ENCODE measurements at places on chromosomes 11 and 22.
A peak's percentile ranks its signal among the peaks of the same experiment; 100 is the strongest.

- no peak for DNase-seq
Measured at GRCh38 chr11:15123849-15124248, 9.1 kb downstream of the INSC start.

GRCh38 chr22:20080776-20081654 lies 974 bp downstream of the DGCR8 start:
- DNase-seq: no peak

DNA sequence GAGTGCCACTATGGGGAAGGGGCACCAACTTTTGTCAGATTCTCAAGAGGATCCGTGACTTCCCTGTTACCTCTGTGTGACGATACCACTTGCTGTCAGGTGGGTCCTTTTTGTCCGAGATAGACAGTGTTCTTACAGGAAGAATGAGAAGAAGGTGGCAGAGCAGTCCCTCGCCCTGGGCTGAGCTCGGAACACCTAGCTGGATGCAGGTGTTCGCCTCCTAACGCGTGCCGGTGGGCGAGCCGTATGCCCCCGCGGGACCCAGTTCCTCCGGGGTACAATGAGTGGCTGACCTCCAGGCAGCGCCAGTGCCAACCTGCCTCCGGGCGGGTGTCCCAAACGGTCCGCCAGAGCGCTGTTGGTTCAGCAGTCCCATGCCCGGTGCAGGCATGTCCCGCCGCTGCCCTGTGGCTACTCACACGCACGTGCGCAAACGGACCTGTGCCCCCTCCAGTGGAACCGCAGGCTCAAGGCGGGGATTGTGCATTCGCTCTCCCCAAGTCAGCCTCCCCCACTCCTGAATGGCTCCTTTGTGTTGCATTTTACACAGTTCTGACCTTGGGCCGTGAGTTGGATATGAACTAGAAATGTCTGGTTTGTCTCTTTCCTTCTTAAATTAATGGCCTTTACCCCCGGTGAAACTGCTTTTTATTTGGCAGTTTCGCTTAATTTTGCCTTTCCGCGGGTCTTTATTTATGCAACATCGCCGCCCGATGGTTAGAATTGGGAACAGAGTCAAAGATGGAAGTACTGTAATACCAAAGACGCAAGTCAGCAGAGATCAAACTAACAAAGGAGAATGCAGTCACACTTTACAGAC lies 1.1 kb upstream of the ABTB2 start:
- peak; percentile 85 for DNase-seq

GRCh38 chr11:64590763-64591221 lies at the start of gene SLC22A12:
Gene SLC22A12, plus strand, starts transcription at chr11:64591220. Its CDS starts 337 bp downstream, at chr11:64591557.
- peak; percentile 58 for DNase-seq

- DNase-seq: no peak
Measured at GRCh38 chr22:27695925-27696324, 105.6 kb downstream of the MN1 start.

- no peak for DNase-seq
Measured at GRCh38 chr11:40732132-40732531, 727.3 kb downstream of the LRRC4C start.

GRCh38 chr11:123523539-123523938 lies 93.5 kb downstream of the GRAMD1B start:
- no peak for DNase-seq

- DNase-seq: no peak
Measured at GRCh38 chr22:38607680-38608079, 37.7 kb upstream of the DMC1 start.

- peak; percentile 70 for DNase-seq
Measured at GRCh38 chr11:13207665-13208594, 69.7 kb upstream of the BMAL1 start.

- DNase-seq: peak; percentile 54
Measured at GRCh38 chr22:49321477-49322055, 506.1 kb downstream of the BRD1 start.

GRCh38 chr11:30543066-30543465 lies 43.1 kb downstream of the MPPED2 start:
- no peak for DNase-seq

DNA sequence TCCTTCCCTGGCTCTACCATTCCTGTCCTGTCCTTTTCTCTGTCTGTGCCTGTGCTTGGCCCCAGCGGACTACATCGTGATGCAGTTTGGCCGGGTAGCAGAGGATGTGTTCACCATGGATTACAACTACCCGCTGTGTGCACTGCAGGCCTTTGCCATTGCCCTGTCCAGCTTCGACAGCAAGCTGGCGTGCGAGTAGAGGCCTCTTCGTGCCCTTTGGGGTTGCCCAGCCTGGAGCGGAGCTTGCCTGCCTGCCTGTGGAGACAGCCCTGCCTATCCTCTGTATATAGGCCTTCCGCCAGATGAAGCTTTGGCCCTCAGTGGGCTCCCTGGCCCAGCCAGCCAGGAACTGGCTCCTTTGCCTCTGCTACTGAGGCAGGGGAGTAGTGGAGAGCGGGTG lies 20.4 kb downstream of the TUB start:
- no peak for DNase-seq

GRCh38 chr11:8018484-8019313 lies 31.6 kb downstream of the EIF3F start:
- DNase-seq: peak; percentile 71

- DNase-seq: no peak
Measured at GRCh38 chr22:41096841-41097240, 4.4 kb downstream of the EP300 start.

- no peak for DNase-seq
Measured at GRCh38 chr22:29524442-29525191, 28.9 kb downstream of the THOC5 start.

- DNase-seq: no peak
Measured at GRCh38 chr11:8477680-8478079, 116.3 kb downstream of the STK33 start.

DNA sequence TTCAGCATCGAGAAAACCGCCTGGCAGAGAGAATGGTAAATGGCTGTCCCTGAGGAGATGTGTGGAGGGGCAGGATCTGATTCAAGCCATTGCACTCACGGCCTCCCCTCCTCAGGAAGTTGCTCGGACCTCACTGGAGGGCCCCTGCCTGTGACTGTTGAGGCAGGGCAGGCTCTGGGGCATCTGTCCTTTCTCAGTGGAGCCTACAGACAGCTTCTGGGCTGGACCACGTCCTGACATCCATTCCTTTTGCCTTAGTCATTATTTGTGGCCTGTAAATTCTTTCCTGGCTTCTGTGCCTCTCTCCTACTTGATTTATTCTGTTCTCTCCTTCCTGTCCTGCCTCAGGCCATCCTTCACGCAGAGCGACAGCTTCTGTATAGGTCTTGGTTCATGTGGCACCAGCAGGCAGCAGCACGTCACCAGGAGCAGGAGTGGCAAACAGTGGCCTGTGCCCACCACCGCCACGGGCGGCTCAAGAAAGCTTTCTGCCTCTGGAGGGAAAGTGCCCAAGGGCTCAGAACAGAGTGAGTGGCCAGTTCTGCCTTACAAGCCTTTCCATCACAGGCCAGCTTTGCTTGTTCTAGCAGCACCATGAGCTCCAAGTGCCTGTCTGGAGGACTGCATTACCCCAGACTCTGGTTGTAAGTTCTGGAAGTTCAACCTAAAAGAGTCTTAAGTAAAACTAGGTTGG lies 59.6 kb downstream of the PISD start:
- no peak for DNase-seq

DNA sequence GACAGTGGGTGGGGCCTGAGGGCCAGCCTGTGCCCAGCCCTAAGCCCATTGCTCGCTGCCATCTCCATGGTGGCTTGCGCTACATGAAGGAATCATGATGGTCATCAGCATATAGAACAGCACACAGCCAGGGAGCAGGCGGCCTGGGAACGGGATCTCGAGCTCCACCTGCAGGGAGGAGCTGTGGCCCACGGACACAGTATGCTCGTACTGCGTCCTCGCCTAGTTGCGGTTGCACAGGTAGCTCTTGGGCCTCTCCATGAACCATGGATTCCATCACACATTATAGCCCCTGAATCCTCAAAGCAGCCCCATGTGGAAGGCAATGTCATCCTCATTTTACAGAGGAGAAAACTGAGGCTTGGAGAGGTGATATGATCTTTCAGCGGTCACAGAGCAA lies 15.1 kb downstream of the SEC14L4 start:
- no peak for DNase-seq

GRCh38 chr11:43901551-43901950 lies 20.9 kb downstream of the ALKBH3 start:
- no peak for DNase-seq

- no peak for DNase-seq
Measured at GRCh38 chr11:69424748-69425147, 56.7 kb upstream of the LINC01488 start.

- DNase-seq: no peak
Measured at GRCh38 chr11:87616511-87616910, 558.7 kb downstream of the RAB38 start.

- no peak for DNase-seq
Measured at GRCh38 chr11:19992162-19992561, 168.1 kb downstream of the DBX1 start.

DNA sequence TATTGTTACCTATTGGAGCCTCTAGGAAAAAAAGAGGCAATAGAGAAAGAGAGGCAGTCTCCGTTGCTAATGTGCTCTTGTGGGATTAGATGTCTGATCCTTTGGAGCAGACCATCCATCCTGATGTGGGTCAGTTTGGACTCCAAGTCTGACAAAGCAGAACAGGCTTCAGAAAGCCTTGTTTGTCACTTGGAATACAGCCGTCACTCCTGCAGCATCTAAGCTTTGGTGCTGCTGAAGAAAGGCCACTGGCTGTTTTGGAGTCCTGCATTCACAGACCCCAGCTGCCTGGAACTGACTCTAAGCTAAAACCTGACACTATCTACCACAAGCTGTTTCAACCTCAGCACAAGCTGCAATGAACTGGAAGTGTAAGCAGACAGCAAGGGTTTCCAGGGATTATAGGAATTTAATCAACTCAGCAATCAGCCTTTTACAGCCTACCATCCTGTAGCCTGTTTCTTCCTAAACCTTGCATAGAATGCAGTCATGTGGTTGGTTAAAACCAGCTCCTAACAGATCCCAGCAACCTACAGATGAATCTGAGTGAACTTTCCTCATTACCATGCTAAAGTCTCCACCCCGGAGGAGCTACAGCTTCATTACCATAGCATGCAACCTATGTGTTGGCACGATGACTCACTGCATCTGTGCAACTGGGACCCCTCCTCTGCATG lies 3.7 kb upstream of the PLAAT4 start:
- DNase-seq: no peak

DNA sequence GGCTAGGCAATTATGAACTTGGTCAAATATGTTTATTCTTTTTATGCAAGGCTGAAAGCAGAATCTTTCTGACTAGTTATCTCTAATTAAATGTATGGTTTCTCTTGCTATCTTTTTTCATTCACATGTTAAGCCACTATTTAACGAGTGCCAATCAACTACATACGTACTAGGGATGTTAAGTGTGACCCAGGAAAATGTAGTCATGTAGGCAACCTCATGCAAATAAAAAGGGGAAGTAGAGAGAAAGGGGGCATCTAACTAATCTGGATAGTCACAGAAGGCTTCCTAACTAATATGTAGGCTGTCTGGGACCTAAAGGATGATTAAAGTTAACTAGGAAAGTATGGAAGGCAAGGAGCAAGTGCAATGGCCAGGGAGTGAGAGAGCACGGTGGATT lies 23.5 kb downstream of the TBRG1 start:
- DNase-seq: no peak

DNA sequence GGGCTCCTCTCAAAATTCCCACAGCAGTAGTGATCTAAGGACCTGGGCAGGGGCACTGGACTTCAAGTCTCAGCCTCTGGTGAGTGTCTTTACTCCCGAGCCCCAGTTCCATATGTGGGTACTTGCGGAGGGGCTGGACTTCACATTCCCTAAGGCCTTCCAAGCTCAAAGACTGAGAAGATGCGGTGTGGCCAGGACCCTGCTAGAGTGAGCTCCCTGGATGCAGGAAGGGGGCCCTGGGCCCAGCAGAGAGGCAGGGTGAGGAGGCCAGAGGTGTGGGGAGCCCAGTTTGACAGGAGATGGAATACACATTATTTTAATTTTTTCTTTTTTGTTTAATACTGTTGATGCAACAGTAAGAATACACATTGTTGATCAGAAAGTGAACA lies 83.7 kb downstream of the IGLL1 start:
- peak; percentile 33 for DNase-seq

DNA sequence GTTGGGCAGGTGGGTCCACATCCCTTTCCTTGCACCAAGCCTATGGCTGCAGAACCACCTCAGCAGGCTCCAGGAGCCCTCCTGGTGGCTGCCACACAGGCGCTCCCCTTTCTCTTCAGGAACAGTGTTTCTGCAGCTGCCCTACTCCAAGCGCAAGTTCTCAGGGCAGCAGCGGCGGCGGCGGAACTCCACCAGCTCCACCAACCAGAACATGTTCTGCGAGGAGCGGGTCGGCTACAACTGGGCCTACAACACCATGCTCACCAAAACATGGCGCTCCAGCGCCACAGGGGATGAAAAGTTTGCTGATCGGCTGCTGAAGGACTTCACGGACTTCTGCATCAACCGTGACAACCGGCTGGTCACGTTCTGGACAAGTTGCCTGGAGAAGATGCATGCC lies 38.2 kb upstream of the YWHAH start:
- no peak for DNase-seq

- no peak for DNase-seq
Measured at GRCh38 chr11:8567602-8568198, 26.3 kb downstream of the STK33 start.

DNA sequence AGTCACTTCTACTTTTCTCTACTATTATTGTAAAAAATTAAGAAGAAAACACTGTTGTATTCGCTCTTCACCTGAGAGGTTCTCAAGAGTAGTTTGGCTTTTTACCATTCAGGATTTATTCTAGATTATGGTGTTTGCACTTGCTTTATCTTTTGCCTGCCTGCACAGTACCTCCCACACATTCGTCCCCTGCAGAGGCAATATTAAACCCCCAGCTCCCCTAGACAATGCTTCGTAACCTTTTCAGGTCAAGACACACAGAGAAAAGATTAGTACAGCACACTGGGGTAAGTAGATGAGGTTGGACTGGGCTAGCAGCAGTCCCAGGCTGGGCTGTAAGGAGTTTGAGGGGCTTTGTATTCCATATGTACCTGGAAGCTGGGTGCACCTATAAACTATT lies 62.4 kb downstream of the TNRC6B start:
- DNase-seq: no peak

DNA sequence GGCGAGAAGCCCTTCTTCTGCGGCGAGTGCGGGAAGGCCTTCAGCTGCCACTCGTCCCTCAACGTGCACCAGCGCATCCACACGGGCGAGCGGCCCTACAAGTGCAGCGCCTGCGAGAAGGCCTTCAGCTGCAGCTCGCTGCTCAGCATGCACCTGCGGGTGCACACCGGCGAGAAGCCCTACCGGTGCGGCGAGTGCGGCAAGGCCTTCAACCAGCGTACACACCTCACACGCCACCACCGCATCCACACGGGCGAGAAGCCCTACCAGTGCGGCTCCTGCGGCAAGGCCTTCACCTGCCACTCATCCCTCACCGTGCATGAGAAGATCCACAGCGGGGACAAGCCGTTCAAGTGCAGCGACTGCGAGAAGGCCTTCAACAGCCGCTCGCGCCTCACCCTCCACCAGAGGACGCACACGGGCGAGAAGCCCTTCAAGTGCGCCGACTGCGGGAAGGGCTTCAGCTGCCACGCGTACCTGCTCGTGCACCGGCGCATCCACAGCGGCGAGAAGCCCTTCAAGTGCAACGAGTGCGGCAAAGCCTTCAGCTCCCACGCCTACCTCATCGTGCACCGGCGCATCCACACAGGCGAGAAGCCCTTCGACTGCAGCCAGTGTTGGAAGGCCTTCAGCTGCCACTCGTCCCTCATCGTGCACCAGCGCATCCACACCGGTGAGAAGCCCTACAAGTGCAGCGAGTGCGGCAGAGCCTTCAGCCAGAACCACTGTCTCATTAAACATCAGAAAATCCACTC lies 12.2 kb downstream of the ZNF74 start:
- DNase-seq: peak; percentile 58

- DNase-seq: no peak
Measured at GRCh38 chr22:46619830-46620501, at the start of gene GRAMD4. Gene GRAMD4, plus strand, starts transcription at chr22:46620386. Its CDS starts 6,414 bp downstream, at chr22:46626800.
